ENCODE measurements at places on chromosomes 5 and 9. TPM values are rescaled to one million over a fixed set of nuclear protein-coding genes. Genes with fewer than 3 reads are reported as not detected.

GRCh38 chr5:109743041-109743531 is 53.4 kb downstream of the MAN2A1 start:
- DNase-seq = peak; percentile 71

DNA sequence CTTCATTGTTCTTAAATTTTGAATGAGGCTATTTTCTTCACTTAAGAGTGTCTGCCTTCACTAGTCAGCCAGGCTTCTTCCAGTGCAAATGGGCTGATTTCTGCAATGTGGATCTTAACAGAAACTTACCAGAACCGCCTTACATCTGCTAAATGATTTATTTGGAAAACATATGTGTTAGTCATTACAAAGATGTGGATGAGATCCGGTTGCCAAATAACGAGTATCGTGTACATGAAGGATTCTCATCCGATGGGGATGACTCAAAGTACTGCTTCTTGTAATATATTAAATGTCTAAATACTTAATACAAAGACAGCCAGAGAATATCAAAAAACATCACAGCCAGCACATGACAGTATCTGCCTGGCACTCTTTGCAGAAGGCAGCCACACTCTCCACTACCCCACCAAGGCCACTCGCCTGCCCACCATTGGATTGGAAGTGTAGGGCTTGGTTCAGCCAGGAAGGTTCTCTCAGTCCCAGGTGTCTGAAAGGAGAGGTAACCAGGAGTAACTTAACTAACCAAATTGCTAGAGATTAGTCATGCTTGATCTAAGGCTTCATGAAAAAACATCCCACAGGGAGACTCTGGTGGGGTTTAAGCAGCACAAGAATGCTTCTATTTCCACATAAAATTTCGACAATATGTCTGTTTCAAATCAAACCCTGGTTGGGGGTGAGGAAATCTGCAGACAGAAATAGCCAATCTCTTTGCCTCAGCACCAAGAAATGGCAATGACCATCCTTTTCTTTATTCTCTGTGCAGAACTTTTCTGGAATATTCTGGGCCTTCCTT is 174.8 kb downstream of the GADD45G start:
- no peak for DNase-seq

GRCh38 chr5:82295144-82295543 is 17.0 kb upstream of the RPS23 start:
- peak; percentile 20 for DNase-seq

The CCDC180 gene
- total RNA-seq = 1.6 TPM

The EQTN gene
- not detected for total RNA-seq

- peak; percentile 37 for DNase-seq
Measured at GRCh38 chr9:134379831-134380365, 53.6 kb downstream of the RXRA start.

DNA sequence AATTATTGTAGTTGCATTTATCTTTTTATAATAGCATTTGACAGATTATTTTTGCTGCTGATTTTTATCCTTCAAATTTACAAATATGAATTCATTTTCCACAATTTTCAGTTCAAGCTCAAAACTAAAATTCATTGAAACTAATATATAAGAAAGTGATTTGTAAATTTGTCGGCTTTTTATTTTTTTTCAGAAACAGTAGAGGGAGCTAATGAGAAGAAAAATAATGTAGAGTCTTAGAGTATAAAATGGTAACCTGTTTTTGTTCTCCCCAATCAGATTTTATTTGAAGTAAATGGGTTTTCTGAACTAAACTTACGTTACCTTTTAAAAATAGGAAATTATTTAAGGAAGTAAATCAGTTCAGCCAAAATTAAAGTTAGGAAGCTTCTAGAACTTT is 19.2 kb downstream of the PRRC1 start:
- DNase-seq = peak; percentile 17

DNA sequence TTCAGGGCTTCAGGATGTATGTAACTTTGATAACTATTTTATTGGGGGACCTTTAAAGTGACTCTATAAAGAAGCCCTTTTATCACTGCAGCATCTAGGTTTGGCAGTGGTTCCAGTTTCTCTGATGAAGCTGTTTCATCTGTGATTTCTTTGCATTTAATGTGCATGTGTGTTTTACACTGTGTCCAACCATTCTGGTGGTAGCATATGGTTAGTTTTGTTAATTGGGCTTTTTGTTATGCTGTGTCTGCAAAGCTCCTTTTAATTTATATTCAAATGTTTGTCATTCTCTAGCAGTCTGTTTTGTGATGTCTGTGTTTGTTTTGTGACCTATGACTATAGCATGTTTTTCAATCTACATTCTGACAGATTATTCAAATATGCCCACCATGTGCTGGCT is 294.8 kb downstream of the DNAH5 start:
- no peak for DNase-seq
